DMS 273 treated with DMSO at 0.1 percent for 48 hours (cell line): ENCODE measurements at places on chromosomes 11 and 22.

- peak; percentile 28 for DNase-seq
These were observed 20.8 kb upstream of the TXNRD2 start for GRCh38 chr22:19962246-19962908.

DNA sequence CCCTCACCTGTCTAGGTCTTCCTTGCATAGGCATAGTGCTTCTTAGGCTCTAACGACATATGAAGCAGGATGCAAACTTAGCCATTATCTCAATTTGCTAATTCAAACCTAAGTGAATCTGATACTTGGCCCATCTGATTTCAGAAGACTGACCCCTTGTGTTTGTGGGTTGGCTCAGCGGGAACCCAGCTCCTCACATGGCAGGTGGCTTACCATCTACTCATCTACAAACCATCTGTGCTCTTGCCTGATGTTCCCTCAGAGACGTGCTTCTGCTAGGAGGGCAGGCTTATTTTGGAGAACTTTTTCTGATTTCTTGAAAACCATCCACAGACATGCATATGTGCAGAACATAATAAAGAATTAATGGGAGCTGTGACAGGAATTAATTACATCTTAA is 15.2 kb downstream of the ELMOD1 start:
- DNase-seq = peak; percentile 74

GRCh38 chr11:18934195-18934814 is 4.9 kb downstream of the MRGPRX1 start:
- no peak for DNase-seq

DNA sequence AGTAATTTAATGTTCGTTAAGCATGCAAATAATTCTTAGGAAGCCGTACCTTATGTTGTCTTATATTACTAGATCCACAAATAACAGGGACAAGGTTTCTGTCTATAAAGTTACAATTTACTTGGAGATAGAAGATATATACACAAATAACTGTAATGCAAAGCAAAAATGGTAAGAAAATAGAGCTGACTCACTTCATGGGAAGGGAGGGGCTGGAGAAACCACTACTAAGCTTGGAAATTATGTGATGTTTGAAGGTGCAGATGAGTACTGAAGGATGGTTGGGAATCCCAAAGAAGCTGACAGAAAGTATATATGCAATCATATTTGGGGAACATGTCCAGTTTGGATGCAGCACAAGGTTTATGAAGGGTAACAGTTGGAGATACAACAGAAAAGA is 4.0 kb downstream of the NPAT start:
- DNase-seq = no peak

DNA sequence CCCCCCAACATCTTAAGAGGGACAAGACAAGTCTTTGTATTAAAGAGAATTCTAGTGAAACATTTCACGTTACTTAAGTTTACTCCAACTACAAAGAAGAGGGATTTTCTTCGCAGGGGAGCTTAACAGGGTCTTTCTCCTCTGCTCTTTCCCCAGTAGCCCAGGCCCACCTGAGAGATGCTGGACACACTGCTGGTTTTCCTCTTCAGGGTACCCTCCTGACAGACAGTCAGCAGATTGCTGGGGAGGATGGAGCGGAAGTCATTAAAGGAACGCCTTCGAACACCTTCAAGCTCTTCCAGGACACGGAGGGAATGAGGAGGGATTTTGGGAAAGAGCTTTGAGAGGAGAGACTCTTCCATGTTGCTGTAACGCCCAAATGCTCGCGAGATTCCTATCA is 39.1 kb downstream of the PI4KA start:
- DNase-seq = no peak

DNA sequence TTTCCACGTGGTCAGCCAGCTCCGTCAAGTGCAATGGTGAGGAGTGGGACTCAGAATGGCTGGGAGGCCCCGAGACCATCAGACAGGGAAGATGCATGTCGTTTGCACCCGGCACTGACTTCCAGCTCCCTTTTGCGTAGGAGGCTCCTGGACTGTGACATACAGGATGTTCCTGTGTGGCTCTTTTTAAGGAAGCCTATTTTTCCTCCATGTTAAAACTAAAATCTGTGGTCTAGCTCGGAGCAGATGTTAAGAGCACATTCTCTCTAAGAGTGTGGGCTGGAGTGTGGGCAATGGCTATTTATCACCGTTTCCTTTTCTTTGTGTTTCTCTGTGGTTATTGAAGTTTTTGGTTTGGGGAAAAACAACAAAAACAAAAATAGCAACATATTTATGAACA is 40.9 kb upstream of the AMPD3 start:
- DNase-seq = no peak

DNA sequence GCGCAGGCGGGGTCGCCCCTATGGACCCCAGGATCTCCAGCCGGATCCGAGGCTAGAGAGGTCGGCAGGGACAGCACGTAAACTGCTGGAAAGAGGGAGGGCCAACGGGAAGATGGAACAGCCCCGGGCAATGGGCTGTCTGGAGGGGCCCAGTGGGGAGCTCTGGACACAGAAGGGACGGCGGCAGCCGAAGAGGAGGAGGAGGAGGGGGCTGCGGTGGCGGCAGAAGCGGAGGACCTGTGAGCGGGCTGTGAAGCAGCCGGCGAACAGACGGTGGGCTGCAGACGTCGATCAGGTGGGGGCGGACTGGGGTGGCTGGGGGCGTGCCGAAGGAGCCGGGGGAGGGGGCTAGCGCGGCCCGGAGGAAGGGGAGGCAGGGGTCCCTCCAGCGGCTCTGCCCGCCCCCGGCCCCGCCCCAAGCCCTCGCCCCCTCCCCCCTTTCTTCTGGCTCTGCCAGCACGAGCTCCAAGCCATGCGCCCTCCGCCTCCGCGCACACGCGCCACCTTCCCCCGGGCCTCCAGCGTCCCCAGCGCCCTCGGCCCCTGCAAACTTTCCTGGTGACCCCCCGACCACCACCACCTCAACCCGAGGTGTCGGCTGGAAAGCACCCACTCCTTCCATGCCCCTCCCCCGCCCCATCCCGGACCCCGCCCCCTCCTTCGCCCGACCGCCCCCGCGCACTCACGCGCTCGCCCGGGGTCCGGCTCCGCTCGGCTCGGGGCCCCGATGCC is 432 bp downstream of the TNKS1BP1 start:
- no peak for DNase-seq

DNA sequence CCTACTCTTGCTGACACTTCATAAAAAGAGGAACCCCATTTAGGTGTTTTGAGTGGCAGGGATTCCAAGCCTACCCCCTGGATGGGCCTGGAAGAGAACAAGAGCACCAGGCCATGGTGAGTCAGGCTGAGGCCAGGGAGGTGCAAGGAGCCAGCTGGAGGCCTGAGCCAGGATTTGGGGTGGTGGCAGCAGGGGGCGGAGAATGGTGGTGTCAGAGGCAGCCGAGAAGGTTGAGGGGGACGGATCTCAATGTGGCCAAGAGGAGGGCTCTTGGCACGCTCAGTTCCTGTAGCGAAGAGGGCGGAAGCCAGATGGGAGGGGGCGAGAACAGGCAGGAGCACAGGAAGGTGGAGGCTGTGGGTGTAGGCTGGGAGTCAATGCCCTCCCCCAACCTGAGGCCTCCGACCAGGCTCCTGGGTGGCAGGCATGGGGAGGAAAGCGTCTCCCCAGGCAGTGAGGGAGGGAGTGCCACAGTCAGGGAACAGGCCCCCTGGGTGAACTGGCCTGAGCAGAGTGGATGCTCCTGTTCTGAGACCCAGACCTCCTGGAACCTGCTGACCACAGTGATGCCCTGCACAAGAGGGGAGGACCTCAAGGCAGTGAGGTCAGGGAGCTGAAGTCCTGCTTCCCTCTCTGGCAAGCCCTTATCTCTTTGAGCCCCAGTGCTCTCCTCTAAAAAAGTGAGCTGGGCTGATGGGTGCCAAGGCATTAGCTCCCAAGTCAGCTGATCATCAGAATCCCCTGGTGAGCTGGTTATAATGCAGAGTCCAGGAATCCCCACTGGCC is 13.9 kb downstream of the RTN4RL2 start:
- peak; percentile 8 for DNase-seq

DNA sequence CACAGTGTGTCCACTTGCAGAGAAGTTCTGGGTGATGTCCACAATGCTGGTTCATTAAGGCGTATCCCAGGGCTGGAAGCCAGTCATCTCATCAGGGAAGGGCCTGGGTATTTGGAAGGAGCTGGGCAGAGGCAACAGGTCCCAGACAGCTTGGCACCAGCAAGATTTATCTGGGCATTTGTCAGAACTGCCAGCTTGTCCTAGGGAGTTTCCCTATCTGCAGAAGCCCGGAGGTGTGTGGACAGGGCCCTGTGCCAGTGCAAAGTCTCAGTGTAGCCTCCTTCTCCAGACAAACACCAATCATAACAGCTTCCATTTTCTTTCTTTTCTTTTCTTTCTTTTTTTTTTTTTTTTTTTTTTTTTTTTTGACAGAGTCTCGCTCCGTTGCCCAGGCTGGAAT is 125.3 kb upstream of the TIMP3 start:
- no peak for DNase-seq

DNA sequence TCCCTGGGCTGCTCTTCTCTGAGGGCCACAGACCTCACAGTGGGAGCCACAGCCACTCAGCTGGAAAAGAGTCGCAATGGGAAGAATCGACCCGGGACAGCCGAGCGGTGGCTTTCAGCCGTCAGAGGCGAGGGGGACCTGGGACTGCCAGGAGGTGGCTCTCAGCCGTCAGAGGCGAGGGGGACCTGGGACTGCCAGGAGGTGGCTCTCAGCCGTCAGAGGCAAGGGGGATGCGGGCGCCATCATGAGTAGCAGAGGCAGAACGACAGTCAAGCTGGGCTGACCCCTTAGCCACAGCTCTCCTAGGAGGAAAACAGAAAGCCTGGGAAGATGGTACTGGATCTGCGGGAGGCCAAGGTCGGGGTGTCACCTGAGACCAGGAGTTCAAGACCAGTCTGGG is 14.9 kb upstream of the MUC2 start:
- DNase-seq = no peak

- no peak for DNase-seq
These were observed 93.9 kb downstream of the DSCAML1 start for GRCh38 chr11:117702946-117703598.

DNA sequence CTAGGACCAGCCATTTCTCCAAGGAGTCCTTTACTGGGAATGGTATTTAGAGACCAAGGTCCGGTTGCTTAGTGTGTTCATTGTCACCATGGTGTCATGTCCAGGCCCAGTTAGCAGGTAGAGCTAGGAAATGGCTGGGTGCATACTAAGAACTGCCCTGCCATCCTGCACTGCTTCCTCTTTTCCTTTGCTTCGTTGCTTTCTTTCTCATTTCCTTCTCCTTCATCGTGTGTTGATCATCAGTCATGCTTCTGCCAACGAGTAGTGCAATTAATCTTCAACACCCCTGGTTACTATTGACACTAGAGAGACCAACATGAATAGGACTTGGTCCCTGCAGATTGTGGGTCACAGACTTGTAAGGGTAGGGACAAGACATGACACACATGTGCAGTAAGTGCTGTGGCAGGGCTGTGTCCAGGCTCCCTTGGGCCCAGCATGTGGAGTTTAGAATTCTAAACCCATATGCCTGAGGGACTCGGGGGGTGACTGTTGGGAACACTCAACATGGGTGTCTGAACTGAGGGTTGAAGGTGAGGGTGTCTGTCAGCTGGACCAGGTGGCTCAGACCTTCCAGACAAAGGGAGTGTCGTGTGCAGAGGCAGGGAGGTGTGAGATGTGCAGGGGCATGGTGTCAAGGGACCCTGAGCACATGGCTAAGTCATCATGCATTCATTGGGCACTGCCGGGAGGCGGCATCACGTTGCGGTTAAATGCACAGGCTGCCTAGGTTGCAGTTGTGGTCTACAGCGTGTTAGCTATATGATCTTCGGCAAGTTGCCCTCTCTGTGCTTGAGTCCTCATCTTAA is 42.6 kb downstream of the ST14 start:
- no peak for DNase-seq

DNA sequence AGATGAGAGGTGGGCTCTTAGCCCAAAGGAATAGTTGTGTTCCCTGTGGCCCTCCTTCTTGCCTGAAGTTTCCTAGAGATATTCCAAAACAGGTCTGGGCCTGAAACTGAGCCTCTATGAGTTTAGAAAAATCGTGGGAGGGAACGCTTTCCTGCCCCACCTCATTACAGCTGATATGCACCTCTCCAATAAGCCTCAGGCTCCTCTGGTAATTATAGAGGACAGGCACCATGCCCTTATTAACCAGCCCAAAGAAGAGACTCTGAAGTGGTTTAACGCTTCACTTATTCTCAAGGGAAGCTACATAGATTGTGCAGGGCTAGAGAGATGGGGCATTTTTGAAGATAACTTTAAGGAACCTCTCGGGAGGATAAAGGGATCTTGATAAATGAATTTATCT is 3.4 kb upstream of the MPZL2 start:
- DNase-seq = no peak

DNA sequence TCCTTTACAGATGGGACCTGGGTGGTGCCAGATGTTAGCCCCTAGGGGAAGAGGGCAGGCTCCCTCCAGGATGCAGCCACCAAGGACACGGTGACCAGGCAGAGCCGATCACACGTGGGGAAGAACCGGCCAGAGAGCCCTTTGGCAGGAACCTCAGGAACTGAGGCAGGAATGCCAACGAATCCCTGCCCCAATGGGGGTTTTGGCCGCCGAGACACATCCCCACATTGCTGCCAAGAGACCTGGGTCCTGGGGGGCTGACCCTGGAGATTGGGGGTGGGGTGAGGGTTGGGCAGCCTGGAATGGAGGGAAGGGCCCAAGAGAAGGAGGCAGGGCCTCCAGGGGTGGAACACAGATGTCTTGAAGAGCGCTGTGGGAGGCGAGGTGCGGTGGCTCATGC is 28.7 kb upstream of the LMO1 start:
- no peak for DNase-seq

DNA sequence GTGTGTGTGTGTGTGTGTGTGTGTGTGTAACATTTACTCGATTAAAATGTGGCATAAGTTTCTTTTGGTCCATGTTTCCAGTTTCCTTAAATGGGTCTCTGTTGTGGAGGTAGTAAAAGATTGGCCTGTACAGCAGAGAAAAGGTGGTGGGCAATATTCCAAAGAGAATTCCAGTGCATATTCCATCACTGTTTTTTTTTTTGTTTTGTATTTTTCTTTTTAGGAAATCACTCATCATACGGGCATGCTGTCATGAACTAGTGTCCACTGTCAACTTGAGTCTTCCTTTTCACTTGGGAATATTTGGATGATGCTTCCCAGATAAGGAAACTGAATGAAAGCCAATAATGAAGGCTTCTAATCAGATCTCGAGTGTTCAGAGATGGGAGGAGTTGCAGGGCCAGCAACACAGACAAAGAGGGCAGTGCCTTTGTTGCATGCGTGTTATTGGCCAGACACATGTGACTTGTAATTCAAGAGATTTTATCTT is 95.2 kb upstream of the PDGFD start:
- no peak for DNase-seq

- no peak for DNase-seq
These were observed 16.4 kb upstream of the SCGB1A1 start for GRCh38 chr11:62402226-62402959.

DNA sequence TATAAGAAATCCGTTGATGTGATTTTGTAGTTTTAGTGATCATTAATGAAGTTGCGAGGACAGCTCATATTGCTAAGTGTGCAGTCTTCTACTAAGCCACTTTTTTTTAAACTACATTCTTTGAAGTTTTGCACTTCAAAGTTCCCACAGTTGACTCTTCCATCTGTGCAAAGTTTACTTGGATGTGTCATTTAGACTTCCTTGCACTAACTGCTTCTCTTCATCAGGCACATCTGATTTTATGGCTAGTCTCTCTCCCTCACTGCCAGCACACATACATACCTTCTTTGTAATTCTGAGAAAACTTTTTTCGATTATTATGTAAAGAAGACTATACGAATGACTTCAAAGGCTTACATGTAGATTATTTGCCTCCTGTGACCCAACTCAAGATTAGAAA is 250.0 kb downstream of the DYNC2H1 start:
- DNase-seq = no peak
